ENCODE measurements at places on chromosomes 13 and 19.

DNA sequence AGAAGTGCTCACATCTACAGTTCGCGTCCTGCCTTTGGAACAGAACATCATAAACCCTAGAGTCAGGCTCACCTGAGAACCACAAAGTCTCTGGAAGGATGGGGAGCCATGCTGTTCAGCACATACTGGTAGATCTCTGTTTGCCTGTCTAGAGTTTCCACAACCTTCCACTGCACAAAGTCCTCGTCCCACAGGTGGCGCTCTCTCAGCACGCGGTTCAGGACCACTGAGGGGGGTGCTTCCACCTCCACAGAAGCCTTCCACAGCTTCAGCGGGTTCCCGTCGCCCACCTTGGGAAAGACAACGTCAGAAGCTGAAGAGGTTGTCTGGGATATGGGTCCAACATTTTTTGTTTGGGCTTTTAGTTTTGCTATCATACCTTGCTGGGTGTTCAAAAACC, 93.6 kb downstream of the KL start:
- DNase-seq = no peak

GRCh38 chr19:47227352-47228167, 3.4 kb downstream of the BBC3 start:
- DNase-seq = peak; percentile 85

DNA sequence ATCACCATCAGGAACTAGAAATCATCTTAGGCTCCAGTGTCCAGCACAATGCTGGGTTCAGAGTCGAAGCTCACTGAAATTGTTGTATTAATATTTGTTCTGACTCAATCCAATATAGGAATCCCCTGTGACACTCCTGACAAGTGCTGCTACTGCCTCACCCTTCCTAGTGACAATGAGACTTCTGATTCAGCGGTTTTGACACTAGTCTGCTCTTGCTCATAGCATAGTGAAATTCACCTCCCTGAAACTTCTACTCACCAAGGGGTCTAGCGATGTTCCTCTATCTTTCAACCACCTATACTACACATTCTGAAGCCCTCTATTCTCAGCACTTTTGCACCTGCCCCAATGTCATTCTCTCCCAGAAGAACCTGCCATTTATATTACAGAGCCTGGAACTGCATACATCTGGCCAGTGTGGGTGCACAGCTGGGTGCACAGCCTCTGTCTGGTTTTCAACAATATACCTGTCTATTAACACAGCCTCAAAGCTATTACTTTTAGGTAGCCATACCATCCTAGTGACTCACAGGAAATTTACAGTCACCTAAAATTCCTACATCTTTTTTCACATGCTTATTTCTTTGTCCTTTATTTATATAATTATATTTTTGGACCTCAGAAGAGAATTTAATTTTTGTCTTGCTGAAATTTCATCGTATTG, 88.3 kb downstream of the DOCK9 start:
- DNase-seq = no peak

- no peak for DNase-seq
Measured at GRCh38 chr13:38647312-38647711, 39.6 kb upstream of the FREM2 start.

DNA sequence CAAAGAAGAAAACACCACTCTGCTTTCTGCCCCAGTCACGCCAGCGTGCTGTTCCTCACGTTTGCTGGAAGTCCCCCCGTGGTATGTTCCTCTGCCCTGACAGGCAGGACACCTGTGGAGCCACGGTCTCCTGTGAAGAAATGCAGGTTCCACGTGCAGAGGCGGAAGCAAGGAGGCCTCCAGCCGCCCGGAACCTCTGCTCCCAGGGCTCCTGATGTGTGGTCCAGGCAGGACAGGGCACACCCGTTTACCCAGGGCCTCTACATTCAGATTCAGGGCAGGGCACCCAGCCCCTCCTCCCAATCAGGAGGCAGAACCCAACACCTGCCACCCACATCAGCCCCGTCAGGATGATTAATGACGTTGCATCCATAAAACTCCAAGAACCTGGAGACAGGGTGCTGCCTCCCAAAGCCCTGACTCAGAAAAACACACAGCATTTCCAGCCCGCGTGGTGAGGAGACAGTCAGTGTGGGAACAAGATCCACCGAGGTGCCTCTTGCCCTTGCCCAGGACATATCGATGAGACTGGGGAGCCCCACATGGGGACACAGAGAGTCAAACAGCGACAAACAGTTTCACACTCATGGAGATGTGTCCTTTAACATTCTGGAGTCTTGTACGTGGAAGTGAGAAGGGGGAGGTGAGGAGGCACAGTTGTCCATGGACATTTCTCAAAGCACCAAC, 76.2 kb downstream of the COL4A1 start:
- no peak for DNase-seq

DNA sequence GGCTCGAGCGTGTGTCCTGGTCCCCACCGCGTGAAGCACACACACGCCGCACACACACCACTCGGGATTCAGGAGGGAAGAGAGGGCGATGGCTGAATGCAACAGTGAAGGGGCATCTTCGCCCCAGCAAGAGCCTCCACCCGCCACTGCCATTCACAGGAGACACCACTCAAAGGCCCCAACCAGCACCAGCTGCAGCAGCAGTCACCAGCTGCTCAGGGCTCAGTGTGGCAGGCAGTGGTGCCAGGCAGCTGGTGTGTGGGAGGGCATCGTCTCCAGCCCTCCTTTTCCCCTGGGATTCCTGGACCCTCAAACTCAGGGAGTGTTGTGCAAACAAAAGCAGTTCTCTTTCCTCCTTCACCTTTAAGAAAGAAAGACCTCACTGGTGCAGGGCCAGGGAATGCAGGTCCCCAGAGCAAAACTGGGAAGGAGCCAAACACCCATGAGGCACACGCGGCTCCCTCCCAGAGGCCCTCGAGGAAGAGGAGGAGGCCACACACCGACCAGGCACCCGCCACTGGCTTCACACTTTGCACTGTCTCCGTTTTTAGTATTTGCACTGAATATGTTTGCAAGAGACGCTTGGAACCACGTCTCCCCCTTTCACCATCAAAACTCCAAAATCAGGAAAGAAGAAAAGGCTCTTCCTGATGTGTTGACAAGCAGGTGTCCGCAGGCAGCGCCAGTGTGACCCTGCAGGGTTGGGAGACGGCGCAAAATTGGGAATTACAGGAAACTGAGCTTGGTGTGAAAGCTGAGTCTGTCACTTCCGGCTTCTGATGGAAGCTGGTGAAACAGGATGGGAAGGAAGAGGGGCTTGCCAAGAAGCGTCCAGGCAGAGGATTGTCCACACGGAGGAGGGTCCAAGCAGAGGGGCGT, 26.4 kb upstream of the F7 start:
- DNase-seq = no peak

DNA sequence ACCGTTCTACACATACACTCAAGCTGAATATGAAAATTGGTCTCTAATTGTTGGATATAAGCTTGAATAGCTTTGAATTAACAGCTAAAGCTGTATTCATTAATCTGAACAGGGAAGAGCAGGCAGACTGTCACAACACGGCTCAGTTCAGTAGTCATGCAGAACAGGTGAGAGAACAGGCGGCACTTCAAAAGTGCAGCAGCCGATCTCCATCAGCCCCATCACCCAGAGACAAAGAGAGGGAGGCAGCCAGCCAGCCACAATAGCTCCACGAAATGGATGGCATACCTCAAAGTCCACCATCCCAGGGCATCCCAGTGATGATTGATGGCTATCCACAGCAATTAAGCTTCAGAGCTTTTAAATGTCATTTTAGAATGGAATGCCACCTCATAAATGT, 419.2 kb downstream of the OLFM4 start:
- DNase-seq = no peak

DNA sequence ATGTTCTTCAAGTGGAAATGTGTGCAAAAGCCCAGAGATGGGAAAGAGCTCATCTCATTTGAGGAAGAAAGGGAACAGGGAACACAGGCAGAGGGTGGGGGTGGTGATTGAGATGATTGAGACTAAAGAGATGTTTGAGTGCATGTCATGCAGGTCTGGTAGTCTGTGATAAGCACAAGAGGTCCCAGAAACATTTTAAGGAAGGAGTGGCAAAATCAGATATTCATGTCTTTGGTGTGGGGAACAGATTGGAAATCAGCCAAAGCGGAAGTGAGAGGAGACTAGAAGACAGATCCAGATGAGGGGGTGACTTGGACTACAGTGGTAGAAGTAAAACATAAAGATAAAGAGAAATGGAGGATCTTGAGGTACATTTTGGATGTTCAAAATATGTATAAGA, 39.4 kb upstream of the DACH1 start:
- no peak for DNase-seq

DNA sequence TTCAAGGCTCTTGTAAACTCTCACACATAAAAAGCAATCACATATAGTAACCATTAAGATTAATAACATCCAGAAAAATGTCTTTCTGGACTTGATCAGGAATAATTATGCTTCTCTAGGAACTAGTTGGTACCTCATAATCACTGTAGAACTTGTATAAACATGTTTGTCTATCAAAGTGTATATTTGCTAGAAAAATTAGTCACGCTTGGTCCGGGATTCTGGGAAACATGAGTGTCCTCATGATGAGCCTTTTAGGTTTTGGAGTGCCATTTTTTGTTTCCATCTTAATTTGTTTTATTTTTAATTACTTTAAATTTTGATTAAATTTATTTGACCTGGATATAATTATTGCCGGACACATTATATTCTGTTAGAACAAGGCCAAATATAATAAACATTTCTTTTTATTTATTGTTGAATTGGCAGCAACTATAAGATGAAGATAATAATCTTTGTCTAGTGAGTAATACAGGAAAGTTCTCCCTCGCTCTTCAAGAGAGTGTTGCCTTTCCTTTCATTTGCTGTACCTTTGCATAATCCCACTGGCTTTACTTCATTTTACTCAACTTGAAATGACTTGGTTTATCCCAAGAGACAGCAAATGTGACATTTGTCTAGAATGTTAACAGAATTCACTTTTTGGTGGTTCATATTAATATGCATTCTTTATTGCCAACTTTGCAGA, 207.0 kb downstream of the NALCN start:
- no peak for DNase-seq

- DNase-seq = no peak
Measured at GRCh38 chr13:101944521-101944920, 457.3 kb downstream of the FGF14 start.

GRCh38 chr13:73782450-73783449, 351.5 kb downstream of the KLF12 start:
- no peak for DNase-seq

- DNase-seq = no peak
Measured at GRCh38 chr13:51355217-51355616, 15.7 kb downstream of the SERPINE3 start.

DNA sequence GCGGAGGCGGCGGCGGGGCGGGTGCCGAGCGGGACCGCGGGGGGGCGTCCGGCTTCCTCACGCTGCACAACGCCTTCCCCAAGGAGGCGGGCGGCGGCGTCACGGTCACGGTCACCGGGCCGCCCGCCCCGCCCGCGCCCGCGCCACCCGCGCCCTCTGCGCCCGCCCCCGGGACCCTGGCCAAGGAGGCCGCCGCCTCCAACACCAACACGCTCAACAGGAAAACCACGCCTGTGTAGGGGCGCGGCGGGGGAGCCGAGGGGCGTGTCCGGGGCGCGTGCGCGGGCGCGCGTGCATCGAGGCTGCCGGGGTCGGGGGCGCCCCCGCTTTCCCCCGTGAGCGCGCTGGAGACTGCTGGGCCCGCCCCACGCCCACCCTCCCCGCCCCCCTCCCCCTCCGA, 8.8 kb upstream of the CACNG6 start:
- DNase-seq = peak; percentile 52

DNA sequence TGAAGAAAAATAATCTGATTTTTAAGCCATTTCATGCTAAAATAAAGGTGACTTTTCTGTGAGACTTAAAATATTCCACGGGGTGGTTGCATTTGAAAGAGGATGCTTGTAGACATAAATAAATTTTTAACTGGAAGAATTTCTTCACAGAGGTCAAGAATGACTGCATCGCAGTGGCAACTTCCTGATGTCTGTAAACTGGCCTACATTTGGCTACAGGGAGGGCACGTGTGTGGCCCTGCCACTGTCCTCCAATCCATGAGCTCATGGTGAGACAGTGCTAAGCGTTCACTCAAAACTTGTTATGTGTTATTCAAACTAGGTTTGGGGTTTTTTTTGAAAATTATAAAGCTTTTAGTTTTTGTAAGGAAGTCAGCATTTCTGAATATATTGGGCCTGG, 1089.3 kb downstream of the EFNB2 start:
- no peak for DNase-seq

DNA sequence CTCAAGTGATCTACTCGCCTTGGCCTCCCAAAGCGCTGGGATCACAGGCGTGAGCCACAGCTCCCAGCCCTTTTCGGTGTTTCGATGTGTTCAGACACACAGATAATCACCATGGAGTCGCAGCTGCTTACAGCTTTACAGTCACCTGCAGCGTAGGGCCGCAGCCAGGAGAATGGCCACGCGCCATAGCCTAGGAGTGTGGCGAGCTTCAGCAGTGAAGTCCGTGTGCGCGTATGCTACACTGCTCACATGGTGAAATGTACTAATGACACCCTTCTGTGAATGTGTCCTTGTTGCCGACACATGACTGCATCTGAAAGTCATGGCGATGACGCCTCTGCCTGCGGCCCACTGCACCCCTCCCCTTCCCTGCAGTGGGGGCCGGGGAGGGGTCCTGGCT, 23.6 kb downstream of the AP3D1 start:
- DNase-seq = no peak

Data from gastrocnemius medialis (tissue), 4 donors.